ENCODE measurements at places on chromosomes 12 and 14.

DNA sequence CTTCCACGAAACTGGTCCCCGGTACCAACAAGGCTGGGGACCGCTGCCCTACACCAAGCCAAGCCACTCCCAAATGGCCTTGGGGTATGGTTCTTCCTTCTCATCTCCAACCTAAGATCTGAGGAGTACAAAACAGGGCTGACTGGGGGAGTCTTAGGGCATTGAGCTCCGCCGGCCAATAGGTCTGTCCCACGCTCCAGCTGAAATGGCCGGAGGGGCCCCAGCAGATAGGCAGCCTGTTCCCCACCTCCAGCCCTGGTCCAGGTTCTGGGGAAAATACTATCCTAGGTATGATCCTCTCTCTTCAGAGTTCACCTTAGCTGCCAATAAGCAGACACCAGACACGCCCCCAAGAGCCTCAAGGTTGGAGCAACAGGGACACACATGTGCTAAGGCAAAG, 90.2 kb downstream of the ACTN1 start:
- DNase-seq, result peak; percentile 22

GRCh38 chr12:129467726-129468125, 436.1 kb downstream of the TMEM132D start:
- DNase-seq, result no peak

DNA sequence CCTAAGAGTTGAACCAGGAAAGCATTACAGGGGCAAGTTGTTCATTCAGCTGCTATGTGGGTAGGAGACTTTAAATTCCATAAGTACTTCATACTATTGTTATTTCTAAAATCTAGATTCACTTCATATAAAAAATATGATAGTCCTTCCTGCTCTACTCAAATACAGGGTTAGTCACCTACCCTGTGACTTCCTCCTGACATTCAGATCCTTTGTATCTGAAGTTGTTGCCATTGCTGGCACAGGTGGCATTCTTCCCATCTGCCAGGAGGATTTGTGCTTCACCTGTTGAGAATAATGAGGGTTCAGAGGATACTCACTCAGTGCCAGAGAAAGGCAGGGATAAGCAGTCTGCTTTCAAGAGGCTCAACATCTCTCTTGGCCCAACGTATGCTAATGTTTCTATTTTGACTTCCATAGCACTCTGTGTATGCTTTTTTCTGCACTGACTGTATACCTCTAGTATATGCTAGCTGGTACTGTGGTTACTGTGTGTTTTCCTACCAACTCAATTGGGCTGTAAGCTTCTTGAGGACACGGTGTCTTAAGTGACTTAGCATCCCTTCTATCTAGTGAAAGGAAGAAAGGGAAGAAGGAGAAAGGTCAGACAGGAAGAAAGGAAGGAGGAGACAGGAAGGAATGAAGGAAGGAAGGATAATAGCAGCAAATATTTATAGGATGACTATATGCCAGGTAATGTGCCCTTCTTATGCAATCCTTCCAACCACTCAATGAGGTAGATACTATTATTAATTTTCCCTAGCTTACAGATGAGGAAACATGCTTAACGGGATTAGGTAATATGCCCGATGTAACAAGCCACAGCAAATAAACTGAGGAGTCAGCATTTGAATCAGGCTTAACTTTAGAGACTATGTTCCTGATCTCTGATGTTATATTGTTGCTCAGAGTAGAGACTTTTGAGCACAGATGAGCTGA, 38.5 kb upstream of the FGF6 start:
- DNase-seq, result no peak

- DNase-seq, result peak; percentile 87
These were observed 110.6 kb downstream of the CACNA1C start for GRCh38 chr12:2163177-2163941.

GRCh38 chr12:52120951-52121823, 41.7 kb downstream of the SMIM41 start:
- DNase-seq, result no peak

All from Peyer's patch (tissue), 4 donors.